Astrocyte of the spinal cord (primary cell): ENCODE measurements at places on chromosomes 6 and 20.

GRCh38 chr20:20761301-20761700 is 48.9 kb upstream of the RALGAPA2 start:
- DNase-seq: no peak

DNA sequence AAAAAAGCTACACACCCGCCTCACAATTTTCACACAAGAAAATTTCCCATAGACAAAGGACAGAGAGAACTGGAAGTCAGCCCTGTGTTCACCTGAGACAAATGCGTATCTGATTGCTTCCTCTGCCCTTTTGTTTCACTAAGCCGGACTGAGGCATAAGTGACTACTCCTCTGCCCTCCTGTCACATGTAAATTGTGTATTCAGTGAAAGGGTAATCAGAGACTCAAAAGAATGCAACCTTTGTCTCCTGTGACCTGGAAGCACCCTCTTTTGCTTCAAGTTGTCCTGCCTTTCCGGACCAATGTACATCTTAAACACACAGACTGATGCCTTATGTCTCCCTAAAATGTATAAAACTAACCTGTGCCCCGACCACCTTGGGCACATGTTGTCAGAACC is 483.8 kb upstream of the EYS start:
- DNase-seq: no peak

DNA sequence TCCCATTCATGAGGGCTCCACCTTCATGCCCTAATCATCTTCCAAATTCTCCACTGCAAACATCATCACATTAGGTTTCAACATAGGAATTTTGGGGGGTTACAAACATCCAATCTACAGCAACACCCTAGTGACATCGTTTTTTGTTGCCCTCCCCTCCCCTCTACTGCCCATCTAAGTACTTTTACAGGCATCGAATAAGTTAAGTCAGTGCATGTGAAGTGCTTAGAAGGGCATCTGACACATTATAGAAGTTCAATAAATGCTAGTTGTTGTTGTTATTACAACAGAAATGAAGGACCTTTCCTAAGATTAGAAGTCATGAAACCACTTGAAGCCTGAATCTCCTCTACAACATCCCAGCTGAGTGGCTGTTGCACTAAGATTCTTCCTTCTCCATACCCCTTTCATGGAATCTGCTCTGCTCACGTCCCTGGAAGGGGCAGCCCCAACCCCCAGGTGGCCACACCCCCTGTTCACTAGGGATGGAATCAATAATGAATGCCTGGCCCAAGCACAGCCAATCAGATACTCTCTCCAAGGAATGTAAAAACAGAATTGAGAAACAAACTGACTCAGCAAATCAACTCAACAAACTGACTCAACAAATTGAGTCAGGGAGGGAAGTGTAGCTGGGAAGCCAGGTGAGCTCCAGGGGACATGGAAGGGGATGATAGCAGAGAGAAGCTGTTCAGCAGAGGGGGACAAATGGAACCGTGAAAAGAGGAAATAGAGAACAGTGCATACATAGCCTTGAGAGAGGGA is 3.9 kb upstream of the LRP11 start:
- DNase-seq: no peak

DNA sequence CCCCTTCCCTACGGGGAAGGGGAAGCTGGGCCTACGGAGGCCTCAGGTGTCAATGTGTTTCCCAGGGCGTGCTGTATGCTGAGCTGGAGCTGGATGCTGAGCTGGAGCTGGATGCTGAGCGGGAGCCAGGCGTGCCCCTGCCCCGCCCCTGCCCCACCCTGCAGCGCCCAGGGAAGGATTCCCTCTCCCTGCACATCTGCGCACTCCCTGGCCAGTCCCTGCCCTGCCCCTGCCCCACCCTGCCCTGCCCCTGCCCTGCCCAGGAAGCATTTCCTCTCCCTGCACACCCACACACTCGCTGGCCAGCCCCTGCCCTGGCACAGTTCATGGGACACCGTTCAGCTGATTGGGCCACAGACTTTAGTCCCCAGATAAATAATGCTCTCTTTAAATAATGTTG is 196.8 kb downstream of the SMOC2 start:
- DNase-seq: no peak

- no peak for DNase-seq
Observed at GRCh38 chr6:90544741-90545140, 42.1 kb downstream of the MAP3K7 start.

DNA sequence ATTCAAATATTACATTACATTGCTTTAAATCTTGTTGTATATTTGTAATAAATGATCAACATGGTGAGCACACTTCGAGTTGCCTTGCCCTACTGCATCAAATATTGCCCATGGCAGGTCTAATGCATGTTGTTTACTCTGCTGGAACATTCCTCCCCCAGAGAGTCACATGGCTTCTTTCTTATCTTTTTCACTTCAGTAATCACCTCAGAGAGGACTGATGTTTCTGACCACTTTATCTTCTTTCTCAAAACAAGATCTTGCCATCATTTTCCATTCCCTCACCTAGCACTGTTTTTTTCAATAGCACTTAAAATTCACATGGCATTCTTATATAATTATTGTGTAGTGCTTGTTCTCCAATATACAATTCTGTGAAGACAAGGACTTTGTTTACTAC is 243.5 kb upstream of the THEMIS start:
- DNase-seq: no peak

DNA sequence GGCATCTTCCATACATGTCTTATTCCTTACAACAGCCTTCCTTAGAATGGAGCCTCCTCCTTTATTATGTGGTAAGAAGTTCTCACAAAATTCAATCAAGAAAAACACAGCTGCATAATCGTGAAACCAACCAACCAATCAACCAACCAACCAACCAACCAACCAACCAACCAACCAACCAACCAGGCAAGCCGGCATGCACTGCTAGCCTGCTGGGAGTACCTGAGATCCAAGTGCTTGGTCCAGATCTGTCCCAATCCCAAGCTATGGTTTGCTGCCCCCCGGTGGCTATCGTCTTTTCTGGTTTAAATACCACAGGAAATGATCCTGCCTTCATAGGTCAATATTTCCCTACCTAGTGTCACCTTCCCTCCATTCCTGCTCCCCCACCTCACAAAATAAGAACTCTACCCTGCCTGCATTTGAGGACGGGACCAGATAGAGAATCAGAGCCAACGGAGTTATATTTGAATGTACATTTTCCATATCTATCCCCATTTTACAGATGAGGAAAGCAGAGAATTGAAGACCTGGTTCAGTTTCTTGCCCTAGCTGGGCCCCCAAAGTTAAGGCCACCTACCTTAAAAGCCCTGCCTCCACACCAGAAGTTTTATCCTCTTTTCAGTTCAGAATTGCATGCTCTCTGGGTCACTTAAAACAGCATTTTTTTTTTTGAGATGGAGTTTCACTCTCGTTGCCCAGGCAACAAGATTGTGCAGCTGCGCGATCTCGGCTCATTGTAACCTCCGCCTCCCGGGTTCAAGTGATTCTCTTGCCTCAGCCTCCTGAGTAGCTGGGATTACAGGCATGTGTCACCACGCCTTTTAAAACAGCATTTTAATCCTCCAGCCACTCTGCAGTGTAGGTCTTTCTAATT is 27.1 kb downstream of the RAB44 start:
- DNase-seq: peak; percentile 63
